Stimulated activated CD8-positive, alpha-beta memory T cell treated with anti-CD3 and anti-CD28 coated beads, Interleukin-7, amount 100 ng/mL, for 48 hours (primary cell): ENCODE measurements at places on chromosomes 7 and 10.

- DNase-seq, result no peak
Observed at GRCh38 chr7:155484483-155485399, 26.8 kb downstream of the EN2 start.

- no peak for DNase-seq
Observed at GRCh38 chr10:50388181-50388580, 136.9 kb upstream of the ASAH2 start.

GRCh38 chr7:25288556-25289307, 60.4 kb upstream of the NPVF start:
- DNase-seq, result no peak

DNA sequence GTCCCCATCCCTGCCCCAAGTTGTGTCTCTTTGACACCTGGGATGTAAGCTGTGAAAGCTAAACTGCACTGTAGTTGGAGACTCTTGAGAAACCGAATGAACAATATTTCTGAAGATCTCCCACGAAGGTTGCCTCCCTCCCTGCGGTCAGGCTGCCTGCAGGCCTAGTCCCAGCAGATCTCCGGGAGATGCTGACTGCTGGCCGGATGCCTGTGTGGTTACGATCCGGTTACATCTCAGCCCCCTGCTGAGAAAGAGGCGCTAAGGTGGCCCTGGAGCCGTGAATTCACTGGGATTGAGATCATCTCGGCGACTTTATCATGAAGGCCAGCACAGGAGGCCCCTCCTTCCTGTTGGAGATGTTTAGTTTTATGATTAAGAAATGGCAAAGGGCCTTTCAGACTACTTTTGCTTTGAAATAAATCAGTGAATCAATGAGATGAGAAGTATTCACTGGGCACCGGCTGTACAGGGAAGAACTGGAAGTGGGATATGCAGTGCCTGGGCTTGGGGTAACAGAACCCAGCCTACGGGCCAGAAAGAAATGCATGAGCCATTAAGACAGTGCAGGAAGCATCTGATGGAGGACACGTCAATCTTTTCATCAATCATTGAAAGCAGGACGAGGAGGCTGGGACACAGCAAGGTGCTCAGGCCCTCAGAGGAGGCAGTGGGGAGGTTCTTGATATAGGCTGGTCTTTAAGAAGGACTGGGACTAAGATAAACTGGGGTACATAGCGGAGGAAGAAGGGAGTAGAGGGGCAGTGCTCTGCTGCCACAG, 177.6 kb downstream of the PRKAG2 start:
- DNase-seq, result no peak

- DNase-seq, result no peak
Observed at GRCh38 chr10:69317626-69318105, 39.4 kb downstream of the HK1 start.

- DNase-seq, result no peak
Observed at GRCh38 chr7:155526225-155526624, 20.1 kb downstream of the CNPY1 start.

- peak; percentile 52 for DNase-seq
Observed at GRCh38 chr10:97791824-97792721, 20.3 kb upstream of the SFRP5 start.

DNA sequence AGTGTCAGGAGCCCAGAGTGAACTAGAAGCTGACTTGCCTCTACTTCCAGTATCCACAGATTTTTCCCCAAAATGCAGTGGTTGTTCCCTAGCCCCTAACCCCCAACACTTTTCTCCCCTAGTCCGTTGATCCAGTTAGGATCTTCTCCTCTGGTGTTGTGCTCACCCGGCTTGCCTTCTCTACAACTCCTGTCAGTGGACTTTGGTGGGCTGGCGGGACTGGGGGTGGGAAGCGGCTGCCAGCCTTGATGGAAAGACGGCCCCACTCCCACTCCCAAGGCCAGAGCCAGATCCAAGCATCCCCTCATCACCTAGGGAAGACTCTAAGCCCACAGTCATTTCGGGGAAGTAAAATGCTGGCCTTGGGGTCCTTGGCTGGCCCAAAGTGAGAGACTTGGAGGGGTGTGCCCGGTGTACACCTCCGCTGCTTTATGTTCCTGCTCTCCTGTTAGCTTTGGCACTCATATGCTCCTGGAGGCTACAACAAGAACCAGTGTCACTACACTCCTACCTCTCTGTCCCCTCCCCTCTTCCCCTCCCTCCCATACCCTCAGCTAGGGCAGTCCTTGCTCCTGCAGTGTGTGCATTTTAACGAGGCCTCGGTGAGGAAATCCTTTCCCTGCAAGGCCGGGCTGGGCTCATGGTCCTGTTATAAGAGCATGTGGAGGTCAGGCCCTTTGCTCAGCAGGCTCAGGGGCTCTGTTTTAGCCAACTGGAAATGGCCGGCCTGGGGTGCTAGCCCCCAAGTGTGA, 930 bp upstream of the HOXA10 start:
- DNase-seq, result no peak

GRCh38 chr10:128217136-128217535, 90.9 kb upstream of the MKI67 start:
- no peak for DNase-seq

DNA sequence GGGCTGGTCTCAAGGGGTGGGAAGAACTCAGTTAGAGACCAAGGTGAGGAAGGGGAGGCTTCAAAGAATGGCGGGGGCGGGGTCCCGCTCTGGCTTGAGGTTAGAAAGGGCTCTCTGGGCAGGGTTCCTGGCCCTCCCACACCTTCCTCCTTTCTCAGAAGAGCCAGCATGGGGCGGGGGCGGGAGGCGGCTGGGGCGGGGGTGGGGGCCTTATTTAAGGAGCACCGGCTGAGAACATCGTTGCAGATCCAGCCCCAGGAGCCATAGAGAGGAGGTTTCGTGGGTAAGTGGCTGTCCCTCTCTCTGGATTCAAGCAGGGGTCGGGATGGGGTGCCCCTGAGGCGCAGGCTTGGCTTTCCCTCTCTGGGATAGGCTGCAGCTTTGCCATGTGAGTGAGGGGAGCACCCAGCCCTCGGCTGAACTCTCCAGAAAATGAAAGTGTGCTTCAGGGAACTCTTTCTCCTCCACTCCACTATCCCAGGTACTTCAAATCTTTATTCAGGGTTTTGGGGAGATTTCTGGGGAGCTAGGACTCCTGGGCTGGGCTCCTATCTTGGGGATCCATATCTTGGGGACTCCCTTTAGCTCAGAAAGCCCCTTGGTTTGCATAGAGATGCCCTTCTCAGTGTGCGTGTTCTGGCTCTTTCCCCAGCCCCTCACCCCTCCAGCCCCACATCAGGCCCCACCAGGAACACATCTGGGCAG, 3.3 kb upstream of the CUEDC2 start:
- DNase-seq, result no peak

GRCh38 chr7:37421861-37422500, 26.7 kb downstream of the ELMO1 start:
- no peak for DNase-seq

- DNase-seq, result no peak
Observed at GRCh38 chr10:22619101-22619500, 95.3 kb downstream of the PIP4K2A start.

- no peak for DNase-seq
Observed at GRCh38 chr7:115851291-115851690, 179.3 kb downstream of the TFEC start.

GRCh38 chr10:114195079-114195478, 15.9 kb downstream of the TDRD1 start:
- DNase-seq, result no peak

GRCh38 chr10:21055339-21056135, 158.4 kb upstream of the NEBL start:
- DNase-seq, result no peak

DNA sequence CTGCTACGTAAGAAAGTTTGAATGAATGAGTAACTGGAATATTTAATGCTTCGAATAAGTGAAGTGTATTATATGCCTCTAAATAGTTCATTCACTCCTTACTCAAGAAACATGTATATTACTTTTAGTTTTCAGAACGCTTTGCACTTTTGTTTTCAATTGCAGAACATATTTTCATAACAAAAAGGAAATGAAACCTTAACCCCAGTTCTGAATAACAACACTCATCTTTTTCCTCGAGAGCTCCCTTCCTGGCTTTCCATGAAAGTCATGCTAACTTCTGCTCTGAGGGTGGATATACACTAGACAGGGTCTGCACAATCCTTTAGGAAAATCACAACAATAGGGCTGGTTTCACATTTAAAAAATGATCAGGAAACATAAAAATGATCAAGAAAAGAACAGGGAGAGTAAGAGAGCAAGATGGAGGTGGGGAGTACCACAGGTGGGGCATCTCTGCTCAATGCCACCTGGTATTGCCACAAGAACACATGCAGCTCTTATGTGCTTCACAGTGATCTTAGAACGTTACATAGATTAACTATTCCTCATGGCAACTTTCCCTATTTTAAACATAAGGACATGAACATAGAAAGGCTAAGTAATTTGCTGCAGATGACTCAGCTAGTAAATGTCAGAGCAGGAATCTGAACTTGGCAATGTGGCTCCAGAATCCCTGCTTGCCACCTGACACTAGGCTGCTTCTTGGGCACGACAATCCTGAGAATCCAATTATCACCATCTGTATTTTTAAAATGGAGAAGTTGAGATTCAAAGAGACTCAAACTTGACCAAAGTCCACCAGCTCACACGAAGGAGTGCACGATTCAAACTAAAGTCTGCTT, 219.5 kb upstream of the AOAH start:
- no peak for DNase-seq

DNA sequence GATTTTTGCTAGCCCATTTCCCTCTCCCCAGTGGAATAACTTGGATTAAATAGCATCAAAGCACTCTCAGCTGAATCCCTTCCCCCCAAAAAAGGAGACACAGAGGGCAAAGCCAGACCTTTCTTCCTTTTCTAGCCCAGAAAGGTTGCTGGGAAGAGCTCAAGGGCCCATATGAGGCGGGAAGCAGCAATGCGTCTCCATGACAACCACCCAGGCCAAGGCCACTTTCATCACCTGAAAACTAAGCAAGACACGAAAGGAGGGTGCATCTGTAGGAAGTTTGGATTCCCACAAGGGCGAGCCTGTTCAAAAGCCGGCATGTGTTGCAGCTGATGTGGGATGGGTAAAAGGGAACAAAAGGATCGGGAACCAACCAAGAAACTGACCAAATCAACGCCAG, 229.1 kb downstream of the PLXNA4 start:
- no peak for DNase-seq

- DNase-seq, result no peak
Observed at GRCh38 chr10:104735036-104735756, 94.1 kb downstream of the SORCS3 start.

- DNase-seq, result no peak
Observed at GRCh38 chr10:84818961-84819360, 490.6 kb downstream of the CCSER2 start.

GRCh38 chr7:46459942-46460341, 538.9 kb upstream of the IGFBP3 start:
- DNase-seq, result no peak

DNA sequence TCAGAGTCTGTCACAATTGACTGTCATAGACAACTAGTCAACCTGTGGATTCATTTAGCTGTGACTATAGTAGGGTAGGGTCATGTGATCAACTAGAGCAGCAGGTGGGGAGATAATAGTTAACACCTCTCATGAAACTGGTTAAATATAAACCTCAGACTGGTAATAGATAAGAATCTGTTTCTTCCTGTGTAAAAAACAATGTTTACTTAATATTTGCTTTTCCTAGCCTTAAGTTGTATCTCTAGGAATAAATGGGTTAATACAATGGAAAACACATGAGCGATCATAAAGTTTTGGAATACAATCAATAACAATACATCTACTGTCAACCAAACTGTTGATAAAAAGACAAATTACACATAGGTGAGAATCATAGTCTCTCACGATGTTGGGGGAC, 43.4 kb upstream of the ITGB8 start:
- DNase-seq, result no peak

DNA sequence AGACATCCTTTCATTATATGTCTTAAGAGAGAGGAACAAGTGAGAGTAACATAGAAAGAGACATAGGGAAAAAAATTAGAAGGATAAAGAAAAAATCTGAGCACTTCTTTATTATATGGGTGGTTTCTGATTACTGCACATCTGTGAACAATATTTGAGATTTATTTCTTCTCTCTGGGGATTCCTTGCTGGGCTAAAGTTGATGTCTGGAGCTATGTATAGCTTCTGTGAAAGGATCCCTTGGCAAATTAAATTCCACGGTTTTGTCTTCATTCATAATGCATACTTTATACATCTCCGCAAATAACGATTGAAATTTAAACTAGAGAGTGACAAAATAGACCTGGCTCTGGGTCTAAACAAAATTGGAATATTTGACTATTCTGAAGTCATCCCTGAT, 232.2 kb upstream of the CTBP2 start:
- no peak for DNase-seq

DNA sequence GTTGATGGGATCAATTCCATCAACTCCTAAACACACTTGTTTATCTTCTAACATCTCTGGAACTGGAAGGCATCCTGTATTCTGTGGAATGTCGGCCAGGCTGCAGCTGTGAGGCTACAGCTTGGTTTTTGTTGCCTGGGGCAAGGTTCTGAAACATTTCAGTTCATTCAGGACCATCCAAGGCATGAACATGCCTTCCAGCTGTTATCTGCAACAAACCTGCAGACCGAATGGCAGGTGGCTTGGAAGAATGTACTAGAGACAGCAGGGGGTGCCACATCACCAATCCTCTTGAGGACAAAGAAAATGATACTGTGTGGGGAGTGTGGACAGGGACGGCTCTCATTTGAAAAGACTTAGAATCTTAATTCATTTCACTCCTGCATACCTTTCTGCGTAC, 12.4 kb downstream of the PAPOLB start:
- DNase-seq, result no peak

DNA sequence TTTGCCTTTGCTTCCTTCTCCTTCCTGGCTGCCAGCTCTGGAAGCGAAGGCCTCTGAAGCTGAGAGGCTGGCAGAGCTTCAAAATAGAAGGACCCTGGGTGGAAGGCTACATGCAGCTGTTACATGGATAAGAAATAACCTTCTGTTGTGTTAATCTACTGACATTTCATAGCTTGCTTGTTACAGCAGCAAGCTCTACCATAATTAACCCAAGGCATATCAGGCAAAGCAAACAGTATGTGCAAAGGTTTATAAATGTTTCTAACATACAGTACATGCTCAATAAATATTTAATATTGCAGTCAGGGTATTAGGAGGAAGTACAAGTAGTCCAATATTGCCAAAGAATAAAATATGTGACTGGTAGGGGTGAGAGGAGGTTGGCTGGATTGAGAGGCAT, 55.6 kb upstream of the MKLN1 start:
- DNase-seq, result no peak
